Thymus (tissue), 14 donors: ENCODE measurements at places on chromosomes 5 and 9. TPM values are rescaled to one million over a fixed set of nuclear protein-coding genes. Genes with fewer than 3 reads are reported as not detected.

ANKRD31 gene
- 0.64 TPM for polyA plus RNA-seq

NMUR2 gene
- polyA plus RNA-seq: 0.23 TPM

SPINK5 gene
- polyA plus RNA-seq: 41.6 TPM

C5orf58 gene
- 0.48 TPM for polyA plus RNA-seq

TAF11L5 gene
- not detected for polyA plus RNA-seq

JAK2 gene
- polyA plus RNA-seq: 13.9 TPM

NRG2 gene
- 0.96 TPM for polyA plus RNA-seq

FOXD4 gene
- polyA plus RNA-seq: 0.82 TPM

MRPL41 gene
- 84.3 TPM for polyA plus RNA-seq
